Activated T-helper 2 cell treated with anti-CD3 and anti-CD28 coated beads, Interferon-gamma antibody, Interleukin-2, Interleukin-4, amounts not matched to agents 10 μg/mL and 5 μg/mL and 100 μg/mL, durations not matched to agents 14 hours and 24 hours and 36 hours (primary cell): ENCODE measurements at places on chromosomes 4 and X. TPM values are rescaled to one million over a fixed set of nuclear protein-coding genes. Genes with fewer than 3 reads are reported as not detected.

The UGT2A1 gene
- total RNA-seq: not detected in 2 replicates

The CT45A2 gene
- not detected in 2 replicates for total RNA-seq

The CYLC1 gene
- total RNA-seq: not detected in 2 replicates

The MAGEA10 gene
- total RNA-seq: not detected in 2 replicates

The HS3ST1 gene
- 2.0 and 2.5 TPM in 2 replicates for total RNA-seq

The PAGE2B gene
- 0.41 and 1.1 TPM in 2 replicates for total RNA-seq

- no peaks in the 10 kb centered on the region for H3K36me3 ChIP-seq
- no peak overlapping the region for H3K4me3 ChIP-seq
- no peak for DNase-seq
- H3K27me3 ChIP-seq: no peaks in the 10 kb centered on the region
- no peak overlapping the region for H3K27ac ChIP-seq
Measured at GRCh38 chr4:23144707-23145106, 452.0 kb downstream of the GBA3 start.

DNA sequence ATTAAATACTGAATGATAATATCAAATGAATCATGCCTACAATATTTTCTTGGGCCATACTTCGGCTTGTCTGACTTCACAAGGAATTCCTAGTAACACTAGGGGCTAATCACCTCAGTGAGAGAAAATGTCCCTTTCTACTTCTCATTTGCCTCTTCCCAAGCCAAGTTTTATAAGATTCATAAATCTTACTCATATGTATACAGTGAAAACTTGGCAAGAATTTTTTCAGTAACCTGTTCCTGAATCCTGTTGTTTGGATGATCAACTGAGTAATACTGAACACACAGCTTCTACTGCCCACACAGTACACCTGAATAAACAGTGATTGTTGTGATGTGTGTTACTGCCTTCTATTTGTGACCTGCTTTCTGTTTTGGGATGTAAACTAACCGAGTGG, 16.5 kb downstream of the TMPRSS11E start:
- H3K36me3 ChIP-seq: no peaks in the 10 kb centered on the region
- peaks cover 4% of the 10 kb centered on the region for H3K4me1 ChIP-seq
- no peak for DNase-seq
- H3K4me3 ChIP-seq: no peak overlapping the region

- H3K4me1 ChIP-seq: no peaks in the 10 kb centered on the region
- H3K4me3 ChIP-seq: no peak overlapping the region
- DNase-seq: no peak
Measured at GRCh38 chr4:127548990-127549925, 83.5 kb upstream of the INTU start.
